Stimulated activated CD4-positive, alpha-beta T cell treated with anti-CD3 and anti-CD28 coated beads, Interleukin-15, amount 100 ng/mL, for 48 hours (primary cell): ENCODE measurements at places on chromosomes 7 and 10.

GRCh38 chr7:27169658-27170425, 4.3 kb downstream of the HOXA10 start:
- DNase-seq, result no peak

GRCh38 chr10:594584-595270, 94.7 kb downstream of the DIP2C start:
- DNase-seq, result no peak

- DNase-seq, result no peak
Measured at GRCh38 chr10:60849217-60849616, 70.9 kb downstream of the CDK1 start.

DNA sequence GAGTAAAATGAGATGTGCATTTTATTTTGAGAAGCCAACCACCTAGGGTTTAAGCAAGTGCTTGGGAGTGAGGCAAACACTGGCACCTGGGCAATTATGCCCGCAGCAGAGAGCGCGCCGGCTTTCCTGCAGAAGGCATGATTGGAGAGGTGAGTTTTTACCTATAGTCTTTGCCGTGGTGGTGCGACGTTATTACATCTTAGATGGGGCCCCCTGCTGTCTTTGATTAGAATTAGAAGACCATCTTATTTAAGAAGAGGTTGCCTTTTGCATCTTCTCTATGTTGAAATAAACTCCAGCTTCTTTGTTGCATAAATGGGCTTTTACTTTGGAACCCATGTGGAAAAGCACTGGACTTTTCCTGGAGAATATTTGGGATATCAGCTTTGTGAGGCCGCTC, 409.5 kb downstream of the GLRX3 start:
- no peak for DNase-seq

DNA sequence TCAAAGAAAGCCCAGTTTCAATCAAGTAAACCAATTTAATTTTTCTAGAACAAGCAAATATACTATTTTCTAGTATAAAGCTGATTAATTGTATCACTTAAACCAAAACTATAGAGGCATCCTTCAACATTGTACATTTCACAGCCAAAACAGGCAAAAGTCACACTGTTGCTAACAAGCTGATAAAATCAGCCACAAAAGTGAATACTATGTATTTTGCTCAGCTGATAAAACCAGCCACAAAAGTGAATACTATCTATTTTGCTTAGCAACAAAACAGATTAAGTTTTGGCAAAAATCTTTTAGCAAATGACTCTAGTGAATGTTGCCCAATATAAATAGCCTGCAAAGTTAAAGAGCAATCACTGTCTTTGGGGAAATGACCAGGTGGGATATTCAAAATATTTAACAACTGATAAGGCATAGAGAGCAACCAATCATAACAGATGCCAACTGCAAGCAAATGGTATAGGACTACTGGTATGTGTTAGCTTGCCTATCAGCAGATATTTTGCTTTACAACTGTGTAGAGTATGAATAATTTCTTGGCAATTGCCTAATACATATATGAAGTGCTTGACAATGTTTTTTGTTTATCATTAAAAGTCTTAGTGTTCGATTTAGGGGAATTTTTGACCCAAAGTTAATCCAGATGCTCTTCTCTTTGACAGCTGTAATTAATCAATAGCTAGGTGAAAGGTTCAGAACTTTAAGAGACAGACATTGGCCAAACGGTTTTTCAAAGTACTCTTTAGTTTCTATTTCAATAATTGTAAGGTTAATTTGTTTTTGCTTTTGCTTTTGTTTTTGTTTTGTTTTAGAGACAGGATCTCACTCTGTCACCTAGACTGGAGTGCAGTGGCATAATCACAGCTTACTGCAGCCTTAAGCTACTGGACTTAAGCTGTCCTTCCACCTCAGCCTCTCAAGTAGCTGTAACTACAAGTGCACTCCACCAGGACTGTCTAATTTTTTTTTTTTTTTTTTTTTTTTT, 44.4 kb upstream of the SP4 start:
- no peak for DNase-seq

DNA sequence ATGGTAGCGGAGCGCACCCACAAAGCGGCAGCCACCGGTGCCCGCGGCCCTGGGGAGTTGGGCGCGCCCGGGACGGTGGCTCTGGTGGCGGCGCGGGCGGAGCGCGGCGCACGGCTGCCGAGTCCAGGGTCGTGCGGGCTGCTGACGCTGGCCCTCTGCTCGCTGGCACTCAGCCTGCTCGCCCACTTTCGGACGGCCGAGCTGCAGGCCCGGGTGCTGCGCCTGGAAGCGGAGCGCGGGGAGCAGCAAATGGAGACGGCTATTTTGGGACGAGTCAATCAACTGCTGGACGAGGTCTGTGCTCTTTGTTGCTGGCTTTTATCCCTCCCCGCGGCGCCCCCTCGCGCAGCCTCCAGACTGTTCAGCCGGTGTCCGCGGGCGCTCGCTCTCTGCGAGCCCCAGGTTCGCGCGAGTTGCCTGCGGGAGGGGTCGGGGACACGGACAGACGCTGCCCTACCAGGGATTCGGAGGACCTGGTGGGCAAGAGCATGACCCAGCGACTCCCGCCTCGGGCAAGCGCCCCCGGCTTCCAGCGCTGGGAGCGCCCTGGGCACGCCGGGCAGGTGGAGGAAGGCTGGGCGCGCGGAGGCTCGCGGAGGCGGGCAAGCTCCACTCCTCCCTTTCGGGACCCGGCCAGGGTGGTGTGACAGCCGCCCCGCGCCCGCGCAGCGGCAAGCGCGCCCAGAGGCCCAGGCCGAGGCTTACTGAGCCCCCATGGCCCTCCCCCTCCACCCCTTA, 887 bp downstream of the COL13A1 start:
- DNase-seq, result no peak

- DNase-seq, result no peak
Measured at GRCh38 chr7:153444641-153445040, 607.6 kb upstream of the DPP6 start.

- no peak for DNase-seq
Measured at GRCh38 chr7:122136639-122137245, 7.3 kb downstream of the AASS start.

DNA sequence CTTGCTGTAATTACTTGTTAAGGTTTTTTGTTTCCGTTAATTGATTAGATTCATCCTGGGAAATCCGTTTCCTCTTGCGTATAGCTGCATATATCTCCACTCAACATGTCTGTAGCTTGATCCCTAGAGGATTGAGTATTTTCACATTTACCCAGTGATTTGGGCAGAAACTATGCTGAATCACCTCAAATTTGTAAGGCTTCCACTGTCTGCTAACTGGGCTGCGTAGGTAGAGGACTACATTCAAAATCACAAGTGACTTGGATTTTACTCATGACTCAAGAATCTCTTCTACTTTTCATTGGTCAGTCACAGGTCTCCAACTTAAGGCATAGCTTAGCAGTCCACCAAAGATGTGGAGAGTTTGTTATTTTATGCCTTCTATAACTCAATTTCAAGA, 141.8 kb downstream of the POLR1F start:
- no peak for DNase-seq

GRCh38 chr10:78211561-78212051, 177.9 kb downstream of the RPS24 start:
- DNase-seq, result no peak

DNA sequence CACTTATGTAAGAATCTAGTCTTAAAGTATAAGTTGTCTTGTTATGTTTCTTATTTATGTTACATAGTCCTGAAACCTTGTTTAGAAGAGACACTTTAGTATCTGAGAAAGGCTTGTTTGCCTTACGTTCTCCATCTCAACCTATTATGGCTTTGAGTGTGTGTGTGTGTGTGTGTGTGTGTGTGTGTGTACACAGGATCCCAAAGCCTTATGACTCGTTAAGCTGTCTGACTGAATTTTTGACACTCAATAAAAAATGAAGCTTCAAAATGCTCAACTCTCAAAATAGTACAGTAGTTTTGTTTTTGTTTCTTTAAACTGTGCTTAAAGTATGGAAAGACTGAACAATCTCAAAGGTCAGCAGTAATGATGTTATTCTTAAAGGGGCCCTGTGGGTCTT, 18.0 kb downstream of the CALU start:
- no peak for DNase-seq

GRCh38 chr10:104424719-104425118, 71.1 kb downstream of the CFAP58 start:
- DNase-seq, result no peak

DNA sequence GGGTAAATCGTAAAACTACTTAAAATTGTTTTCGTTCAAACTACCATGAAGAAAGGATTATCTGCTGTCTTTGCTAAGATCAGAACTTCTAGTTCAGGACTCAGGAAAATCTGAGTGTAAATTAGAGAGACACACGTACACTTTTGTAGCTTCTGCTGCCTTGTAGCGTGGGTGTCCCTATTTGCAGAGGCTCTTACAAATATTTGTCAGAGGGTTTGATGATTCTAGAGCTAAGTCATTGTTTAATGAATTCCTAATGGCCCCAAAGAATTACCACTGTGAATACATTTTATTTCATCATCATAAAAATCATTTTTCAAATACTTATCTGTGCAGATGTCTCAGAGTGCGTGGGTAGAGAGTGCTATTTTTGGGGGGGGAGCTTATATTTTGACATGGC, 314.9 kb downstream of the LRMDA start:
- DNase-seq, result no peak

- no peak for DNase-seq
Measured at GRCh38 chr10:103621783-103622125, 128.2 kb downstream of the NEURL1 start.

GRCh38 chr10:101905251-101905650, 61.7 kb upstream of the KCNIP2 start:
- no peak for DNase-seq

- no peak for DNase-seq
Measured at GRCh38 chr7:151705636-151706276, 171.2 kb downstream of the PRKAG2 start.

DNA sequence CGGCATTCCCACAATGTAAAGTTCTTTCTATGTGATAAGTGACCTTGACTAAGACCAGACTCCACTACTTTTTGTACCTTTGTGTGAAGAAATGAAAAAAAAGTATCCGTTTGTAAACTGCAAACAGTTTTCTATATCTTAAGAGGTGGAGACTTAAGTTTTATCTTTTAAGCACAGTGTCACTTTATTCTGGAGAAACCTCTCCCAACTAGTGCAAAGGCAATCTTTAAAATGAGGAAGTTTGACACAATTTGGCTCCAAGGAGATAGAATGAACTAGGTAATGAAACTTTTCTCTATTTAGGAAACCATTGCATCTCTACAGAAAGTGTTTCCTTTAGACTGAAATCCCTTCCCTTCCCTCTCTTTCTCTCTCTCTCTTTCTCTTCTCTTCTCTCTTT, 122.9 kb downstream of the SAMD9 start:
- no peak for DNase-seq

- DNase-seq, result no peak
Measured at GRCh38 chr7:18520450-18521235, 25.1 kb downstream of the HDAC9 start.

DNA sequence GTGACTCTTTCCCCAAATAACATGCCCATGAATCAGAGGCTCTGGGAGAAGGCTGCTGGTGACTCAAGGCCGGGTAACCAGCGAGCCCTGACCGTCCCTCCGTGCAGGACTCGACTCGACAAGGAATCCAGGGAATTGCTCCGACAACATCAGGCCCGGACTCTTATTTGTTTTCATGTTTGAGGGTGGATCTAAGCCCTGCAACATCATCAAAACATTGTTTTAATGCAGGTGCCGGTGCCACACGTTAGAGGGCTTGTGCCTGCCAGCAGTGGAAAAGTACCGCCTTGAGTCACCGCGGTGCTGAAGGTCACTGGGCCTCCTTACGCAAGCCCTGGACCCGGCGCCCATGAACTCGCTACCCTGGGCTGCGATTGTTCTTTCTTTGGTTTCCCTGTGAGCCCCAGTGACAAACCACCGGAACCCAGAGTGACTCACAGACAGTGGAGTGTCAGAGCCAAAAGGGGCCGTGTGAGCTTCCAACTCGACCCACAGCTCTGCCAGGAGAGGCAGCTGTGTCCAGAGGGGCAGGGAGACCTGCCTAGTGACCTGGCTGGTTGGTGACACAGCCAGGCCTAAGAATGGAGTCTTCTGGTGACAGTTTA, 139.4 kb upstream of the SHH start:
- no peak for DNase-seq

- DNase-seq, result no peak
Measured at GRCh38 chr10:121539786-121540185, 58.5 kb downstream of the FGFR2 start.

DNA sequence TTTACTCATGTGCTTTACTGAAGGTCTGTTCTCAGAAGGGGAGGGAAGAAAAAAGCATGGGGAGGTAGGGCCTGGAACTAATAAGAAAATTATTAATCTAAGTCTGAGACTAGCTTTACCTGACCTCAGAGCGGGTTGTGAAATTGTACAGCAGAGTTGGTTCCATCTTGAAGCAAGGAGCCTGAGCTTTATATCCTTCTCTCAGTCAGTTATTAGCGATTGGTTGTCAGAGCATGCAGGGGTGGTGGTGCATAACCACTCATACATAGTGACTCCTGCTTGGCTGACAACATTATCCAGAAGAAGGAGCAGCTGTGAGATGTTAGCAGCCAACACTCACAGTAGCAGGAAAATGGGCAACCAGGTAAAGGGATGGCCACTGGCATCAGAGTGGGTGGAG, 976.3 kb upstream of the LRRTM3 start:
- no peak for DNase-seq

GRCh38 chr7:55965805-55966421, 1.5 kb downstream of the NIPSNAP2 start:
- DNase-seq, result no peak

- DNase-seq, result no peak
Measured at GRCh38 chr7:96287132-96287531, 34.8 kb downstream of the SLC25A13 start.

- DNase-seq, result no peak
Measured at GRCh38 chr10:117165538-117166417, 27.7 kb upstream of the VAX1 start.

DNA sequence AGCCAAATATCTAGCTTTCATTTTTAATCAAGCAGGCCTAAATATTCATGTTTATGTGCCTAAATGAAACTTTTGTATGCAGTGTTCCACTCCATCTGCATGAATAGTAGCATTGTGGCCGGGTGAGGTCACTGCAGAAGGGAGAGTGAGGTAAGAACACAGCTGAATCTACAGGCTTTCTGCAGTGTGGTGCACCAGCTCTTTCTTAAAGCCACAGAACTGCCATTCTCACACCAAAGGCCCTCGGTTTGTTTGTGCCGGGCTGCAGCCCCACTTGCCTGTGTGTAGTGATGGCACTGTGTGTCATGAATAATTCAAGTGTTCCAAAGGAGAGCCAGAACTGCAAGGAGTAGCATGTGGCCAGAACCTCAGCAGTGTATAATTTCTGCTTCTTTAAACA, 204.1 kb downstream of the TRIL start:
- DNase-seq, result no peak
